H7 (cell line): ENCODE measurements at places on chromosomes 2 and 18. TPM values are rescaled to one million over a fixed set of nuclear protein-coding genes. Genes with fewer than 3 reads are reported as not detected.

- no peak for DNase-seq
These were observed 129.4 kb upstream of the NCK2 start for GRCh38 chr2:105615305-105615704.

DNA sequence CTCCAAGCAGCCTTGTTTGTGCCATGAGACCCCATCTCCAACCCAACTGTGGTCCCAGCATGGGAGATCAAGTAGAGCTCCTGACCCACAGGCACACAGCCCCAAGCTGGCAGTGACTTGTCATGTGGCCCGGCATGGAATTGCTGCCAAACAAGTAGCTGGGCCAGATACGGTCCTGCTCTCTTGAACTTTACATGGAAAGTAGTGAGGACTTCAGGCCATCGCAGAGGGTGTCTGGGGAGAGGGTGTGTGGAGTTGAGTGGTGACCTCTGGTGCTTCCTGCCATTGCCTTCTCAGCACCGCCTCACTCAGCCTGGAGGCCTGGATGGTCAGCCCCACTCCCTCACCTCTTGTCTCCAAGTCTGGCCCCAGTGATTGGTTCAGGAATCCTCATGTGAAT is 10.9 kb upstream of the SLC4A3 start:
- DNase-seq: no peak

GRCh38 chr2:239721991-239722759 is 303.0 kb downstream of the NDUFA10 start:
- DNase-seq: no peak

DNA sequence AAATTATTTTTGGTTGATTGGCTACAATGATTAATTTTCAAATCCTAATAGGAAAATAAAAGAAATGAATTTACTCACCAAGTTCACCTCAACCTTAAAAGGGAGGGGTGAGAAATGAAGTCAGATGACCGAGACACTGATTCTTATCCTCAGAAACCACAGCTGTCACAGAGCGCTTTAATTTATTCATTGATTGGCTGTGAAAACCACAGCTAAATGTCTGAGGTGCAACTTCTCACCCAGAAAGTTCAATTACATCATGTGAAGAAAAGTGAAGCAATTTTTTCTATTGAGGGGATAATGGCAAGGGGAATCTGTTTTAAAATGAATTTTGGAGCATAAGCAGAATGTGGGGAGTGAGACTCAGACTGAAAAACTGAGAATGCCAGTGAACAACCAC is 128.4 kb downstream of the RNF152 start:
- DNase-seq: no peak

DNA sequence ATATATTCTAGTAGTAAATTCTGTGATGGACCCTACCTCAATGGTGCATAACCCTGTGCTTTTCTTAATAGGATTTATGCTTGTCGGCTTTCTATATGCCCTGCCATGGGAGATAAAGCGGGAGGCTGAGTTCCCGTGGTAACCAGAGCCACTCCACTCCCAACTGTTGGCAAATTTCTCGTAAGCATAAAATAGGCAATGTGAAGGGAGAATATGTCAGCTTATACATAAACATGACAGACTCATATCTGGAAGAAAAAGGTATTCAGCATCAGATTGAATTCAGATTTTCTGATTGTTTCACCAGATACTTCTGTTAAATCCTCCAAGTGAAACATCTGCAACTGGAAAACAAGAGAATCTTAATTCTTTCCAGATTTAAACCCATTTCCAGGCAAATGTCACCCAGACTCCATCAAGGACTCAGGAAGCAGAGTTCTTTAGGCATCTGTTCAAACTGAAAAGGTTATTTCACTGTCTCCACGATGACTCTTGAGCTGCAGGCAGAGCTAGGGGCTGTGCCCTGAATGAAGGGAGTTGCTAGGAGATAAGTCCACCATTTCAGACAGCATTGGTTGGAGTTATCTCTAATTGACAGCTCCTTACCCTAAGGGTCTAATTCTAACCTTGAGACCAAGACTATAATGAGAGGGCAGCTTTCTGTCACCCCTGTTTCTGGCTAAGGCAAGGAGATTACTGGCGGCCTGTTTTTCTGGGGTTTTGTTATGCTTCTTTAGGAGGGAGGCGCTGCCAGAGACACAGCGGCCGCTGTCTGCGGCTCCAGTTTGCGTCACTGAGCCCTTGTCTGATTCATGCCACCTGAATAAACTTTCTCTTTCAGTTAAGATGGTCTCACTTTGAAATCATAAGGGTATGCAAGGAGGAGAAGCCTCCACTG is 381.3 kb downstream of the SOX11 start:
- peak; percentile 34 for DNase-seq

- no peak for DNase-seq
These were observed 141.7 kb downstream of the RBM43 start for GRCh38 chr2:151120011-151120410.

- DNase-seq: peak; percentile 46
These were observed 51.3 kb upstream of the ODC1 start for GRCh38 chr2:10499275-10499907.

- no peak for DNase-seq
These were observed 148.4 kb downstream of the SH3RF3 start for GRCh38 chr2:109277406-109277805.

GRCh38 chr2:70922235-70923234 is 13.2 kb upstream of the ATP6V1B1 start:
- DNase-seq: peak; percentile 74

- DNase-seq: no peak
These were observed 1.6 kb downstream of the TBR1 start for GRCh38 chr2:161417438-161418274.

- DNase-seq: no peak
These were observed 53.2 kb upstream of the CUL3 start for GRCh38 chr2:224638301-224638823.

DNA sequence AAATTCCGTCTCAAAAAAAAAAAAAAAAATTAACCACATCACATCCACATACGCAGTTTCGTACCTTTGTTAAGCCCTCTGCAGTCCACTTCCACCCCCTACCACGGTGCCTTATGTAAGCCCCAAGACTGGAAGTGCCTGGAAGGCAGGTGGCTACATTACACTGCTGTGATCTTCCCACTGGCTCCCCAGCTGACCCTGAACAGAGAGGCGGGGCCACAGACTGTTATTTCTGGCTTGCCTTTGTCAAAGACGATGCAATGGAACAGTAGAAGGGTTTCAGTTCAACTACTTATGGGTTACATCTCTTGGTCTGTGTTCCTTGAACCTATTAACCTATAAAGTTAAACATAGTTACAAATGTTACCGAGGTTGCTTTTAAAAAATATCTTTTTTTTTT is 15.7 kb upstream of the COX7A2L start:
- no peak for DNase-seq

DNA sequence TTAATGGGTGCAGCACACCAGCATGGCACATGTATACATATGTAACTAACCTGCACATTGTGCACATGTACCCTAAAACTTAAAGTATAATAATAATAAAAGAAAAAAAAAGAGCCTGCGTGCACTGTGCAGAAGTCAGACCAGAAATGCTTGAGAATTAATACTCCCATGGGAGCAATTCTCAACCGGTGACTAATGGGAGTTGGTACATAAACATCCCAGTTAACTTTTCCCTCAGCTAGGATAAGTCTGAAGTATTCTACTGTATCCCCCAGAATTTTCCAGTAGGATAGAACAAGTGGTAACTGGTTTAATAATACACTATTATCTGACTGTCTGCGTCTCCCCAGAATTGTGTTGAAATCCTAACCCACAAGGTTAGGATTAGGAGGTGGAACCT is 113.6 kb upstream of the COL5A2 start:
- no peak for DNase-seq

DNA sequence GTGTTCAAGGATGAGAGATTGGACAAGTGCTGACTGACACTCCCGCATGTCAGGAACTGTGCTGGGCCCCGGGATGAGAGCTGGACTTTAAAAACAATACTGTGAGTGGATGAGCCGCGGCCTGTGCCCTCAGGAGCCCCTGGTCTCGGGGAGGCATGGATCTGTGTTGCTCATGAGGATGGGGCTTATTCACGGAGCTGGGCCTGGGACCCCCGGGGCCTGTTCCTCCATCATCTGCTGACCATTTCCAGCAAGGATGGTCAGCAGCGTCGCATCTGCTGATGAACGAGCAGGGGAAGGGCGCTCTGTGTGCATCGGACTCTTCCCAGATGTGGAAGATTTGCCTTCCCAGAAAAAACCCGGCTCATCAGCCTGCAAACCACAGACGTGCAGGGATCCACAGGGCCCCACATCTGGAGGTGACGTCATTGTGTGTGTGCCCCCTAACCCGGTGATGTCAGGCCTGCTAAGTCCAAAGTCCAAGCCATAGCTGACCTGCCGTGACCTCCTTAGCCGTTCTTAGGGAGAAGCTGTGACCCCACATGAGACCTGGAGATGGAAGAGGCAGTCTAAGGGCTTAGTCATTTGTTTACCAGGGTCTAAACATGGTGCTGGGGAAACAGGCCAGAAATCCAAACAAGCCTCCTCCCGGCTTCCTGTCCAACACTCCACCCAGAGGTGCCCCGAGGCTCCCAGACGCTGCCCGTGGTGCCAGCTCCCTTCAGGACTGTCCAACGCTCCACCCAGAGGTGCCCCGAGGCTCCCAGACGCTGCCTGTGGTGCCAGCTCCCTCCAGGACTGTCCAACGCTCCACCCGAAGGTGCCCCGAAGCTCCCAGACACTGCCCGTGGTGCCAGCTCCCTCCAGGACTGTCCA is 143.9 kb downstream of the PXDN start:
- DNase-seq: peak; percentile 37

- DNase-seq: no peak
These were observed 95.1 kb downstream of the EHBP1 start for GRCh38 chr2:62800618-62801017.

DNA sequence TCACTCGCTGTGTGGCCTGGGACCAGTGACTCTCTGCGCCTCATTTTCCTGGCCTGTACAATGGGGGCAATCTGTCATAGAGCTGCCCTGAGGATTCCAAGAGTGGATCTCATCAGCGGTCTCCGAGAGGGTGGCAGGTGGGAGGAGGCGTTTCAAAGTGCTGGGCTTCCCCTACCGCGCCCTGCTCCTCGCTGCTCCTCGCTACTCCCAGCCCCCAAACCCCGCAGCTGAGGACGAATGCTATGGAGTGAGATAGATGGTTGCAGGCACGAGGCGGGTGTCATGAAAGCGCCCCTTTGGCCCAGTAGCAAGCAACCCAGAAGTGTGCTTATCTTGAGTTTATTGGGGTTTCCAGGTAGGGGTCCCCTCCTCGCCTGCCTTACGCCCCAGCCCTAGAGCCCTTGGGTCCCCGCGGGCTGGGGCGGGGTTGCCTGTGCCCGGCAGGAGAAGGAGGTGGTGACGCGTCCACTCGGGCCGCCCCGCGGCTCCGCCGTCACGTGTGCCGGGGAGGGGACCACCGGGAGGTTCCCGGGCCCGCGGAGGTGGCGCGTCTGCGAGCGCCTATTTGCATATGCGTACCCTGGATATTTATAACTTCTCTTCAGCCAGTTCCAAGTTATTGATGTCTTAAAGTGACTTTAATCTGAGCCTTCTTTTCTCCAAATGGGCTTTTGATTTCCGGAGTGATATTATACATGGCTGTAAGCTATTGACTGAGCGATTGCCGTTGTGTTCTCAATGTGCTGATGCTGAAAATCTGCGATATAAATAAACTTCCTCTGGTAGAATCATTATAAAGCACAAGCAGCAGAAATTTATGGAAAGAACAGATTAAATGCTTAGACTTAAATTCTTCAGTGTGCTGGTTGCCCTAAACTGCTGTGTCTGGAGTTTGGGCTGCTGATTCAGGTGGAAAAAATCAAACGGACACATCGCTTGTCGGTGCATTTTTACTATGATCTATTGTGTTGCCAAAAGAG is 263.7 kb downstream of the ATAD2B start:
- peak; percentile 83 for DNase-seq

DNA sequence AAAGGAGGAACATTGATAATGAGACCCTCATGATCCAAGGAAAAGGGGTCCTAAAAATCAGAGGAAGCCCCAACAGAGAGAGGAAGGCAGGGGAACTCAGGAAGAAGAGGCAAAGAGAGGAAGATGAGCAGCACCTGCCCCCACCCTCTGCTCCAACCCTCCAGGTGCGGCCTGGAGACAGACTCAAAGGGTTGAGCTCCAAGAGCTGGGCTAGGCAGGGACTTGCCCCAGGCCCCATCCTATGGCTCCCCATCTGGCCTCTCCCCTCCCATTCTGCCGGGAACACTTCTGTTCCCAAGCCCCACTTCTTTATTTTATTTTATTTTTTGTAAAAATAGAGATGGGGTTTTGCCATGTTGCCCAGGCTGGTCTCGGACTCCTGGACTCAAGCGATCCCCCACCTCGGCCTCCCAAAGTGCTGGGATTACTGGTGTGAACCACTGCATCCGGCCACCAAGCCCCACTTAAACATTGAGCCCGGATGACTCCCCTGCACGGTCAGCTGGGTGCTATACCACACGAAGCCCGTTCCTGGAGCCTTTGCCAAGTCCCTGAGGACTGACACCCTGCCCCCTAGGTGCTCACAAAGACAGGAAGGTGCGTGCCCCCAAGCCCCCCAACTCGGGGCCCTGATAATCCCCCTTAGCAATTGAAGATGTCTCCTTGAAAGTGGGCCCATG is 3.8 kb upstream of the GPR55 start:
- DNase-seq: peak; percentile 31

- DNase-seq: peak; percentile 71
These were observed 14.9 kb downstream of the ERFE start for GRCh38 chr2:238173692-238174091.

GRCh38 chr18:12839526-12840196 is 44.4 kb downstream of the PTPN2 start:
- DNase-seq: no peak

- DNase-seq: no peak
These were observed 100.7 kb upstream of the FOSL2 start for GRCh38 chr2:28291811-28292440.

- DNase-seq: no peak
These were observed 262.1 kb downstream of the MYCN start for GRCh38 chr2:16202266-16203020.

DNA sequence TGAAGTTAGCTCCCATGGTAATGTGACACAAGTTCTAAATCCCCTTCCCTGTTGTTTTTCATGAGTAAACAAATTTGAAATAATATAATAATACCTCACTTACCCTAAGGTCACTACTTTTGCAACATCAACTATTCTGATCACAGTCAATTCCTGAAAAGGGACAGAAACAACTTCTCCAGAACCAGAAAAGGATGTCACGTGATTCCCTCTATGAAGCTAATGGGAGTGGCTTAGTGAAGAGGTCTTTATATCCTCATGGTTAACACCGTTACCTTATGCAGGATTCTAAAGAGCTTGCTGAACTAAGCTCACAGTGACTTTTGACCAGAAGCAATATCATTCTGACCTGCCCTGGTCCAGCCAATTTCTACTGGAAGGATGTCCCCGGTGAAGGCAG is 51.6 kb downstream of the DOCK10 start:
- no peak for DNase-seq

GRCh38 chr2:112957511-112957910 is 20.3 kb upstream of the IL36G start:
- DNase-seq: no peak

The FAM117B gene
- total RNA-seq: 6.9 and 8.1 TPM in 2 replicates

The LCT gene
- total RNA-seq: 0.03 TPM in 1 of 2 replicates, not detected in the other

The PSMD1 gene
- 149 and 154 TPM in 2 replicates for total RNA-seq

The NCKAP5 gene
- 0.15 and 0.55 TPM in 2 replicates for total RNA-seq

The GCA gene
- 23.1 and 34.8 TPM in 2 replicates for total RNA-seq

The ANKRD30B gene
- not detected in 2 replicates for total RNA-seq

The DPYSL5 gene
- 3.8 and 4.4 TPM in 2 replicates for total RNA-seq

The AGFG1 gene
- total RNA-seq: 94.3 and 116 TPM in 2 replicates

The HNMT gene
- total RNA-seq: 12.1 and 14.1 TPM in 2 replicates

The NGEF gene
- total RNA-seq: 3.9 and 6.0 TPM in 2 replicates

The UGT1A3 gene
- total RNA-seq: not detected in 2 replicates
